ENCODE measurements at places on chromosomes 1 and 21.

GRCh38 chr1:151504252-151504651 lies 6.9 kb upstream of the CGN start:
- DNase-seq, result no peak

DNA sequence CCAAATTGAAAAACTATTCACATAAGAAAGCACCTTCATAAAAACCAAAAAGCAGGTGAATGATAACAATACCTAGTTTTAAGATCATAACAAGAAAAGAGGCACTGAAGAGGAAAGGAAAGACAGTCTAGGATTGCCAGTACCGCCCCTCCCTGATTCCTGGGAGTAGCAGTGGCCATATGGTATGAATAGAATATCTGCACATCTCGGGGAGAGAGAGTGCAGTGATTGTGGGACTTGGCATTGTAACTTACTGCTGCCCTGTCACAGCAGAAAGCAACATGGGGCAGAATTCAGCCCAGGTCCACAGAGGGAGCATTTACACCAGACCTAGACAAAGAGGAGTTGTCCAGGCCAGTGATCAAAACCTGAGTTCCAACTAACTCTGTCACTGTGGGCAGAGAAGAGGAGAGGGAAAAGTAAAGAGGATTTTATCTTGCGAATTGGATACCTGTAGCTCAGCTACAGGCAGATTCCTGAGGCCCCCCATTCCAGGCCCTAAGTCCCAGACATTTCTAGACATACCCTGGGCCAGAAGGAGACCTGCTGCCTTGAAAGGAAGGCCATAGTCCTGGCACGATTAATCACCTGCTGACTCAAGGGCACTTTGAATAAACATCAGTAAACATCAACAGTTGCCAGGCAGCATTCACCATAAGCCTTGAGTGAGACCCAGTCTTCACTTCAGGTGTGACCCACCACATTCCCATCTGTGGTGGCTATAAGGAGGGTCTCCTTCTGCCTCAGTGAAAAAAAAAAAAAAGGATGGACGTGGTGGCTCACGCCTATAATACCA lies 397.5 kb downstream of the TGFB2 start:
- no peak for DNase-seq

DNA sequence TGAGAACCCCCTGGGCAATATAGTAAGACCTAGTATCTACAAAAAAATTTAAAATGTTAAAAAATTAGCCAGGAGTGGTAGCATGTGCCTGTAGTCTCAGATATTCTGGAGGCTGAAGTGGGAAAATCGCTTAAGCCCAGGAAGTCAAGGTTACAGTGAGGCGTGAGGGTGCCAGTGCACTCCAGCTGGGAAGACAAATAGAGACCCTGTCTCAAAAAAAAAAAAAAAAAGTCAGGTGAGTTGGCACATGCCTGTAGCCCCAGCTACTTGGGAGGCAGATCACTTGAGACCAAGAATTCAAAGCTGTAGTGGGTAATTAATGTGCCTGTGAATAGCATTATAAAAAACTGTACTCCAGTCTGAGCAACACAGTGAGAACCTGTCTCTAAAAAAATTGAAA lies 4.6 kb downstream of the BECN2 start:
- DNase-seq, result no peak

- no peak for DNase-seq
Observed at GRCh38 chr1:31374511-31375196, 1.8 kb upstream of the FABP3 start.

DNA sequence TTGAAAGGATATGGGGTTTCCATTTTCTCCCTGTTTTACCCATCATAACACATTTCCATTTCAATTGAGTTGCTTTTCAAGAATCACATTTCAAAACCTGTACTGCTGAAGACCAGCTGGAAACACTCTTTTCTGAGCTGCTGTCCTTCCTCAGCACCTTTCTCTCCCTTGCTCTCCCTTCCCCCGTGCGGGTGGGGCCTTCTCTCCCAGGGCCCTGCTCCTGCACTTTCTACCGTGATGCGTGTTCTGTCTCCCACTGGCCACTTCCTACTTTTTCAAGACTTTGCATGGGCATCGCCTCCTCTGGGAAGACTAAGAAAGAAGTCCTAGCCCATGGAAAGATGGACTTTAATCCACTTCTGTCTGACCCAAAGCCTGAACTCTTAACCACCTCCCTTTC lies 390.4 kb downstream of the PTPRU start:
- no peak for DNase-seq

DNA sequence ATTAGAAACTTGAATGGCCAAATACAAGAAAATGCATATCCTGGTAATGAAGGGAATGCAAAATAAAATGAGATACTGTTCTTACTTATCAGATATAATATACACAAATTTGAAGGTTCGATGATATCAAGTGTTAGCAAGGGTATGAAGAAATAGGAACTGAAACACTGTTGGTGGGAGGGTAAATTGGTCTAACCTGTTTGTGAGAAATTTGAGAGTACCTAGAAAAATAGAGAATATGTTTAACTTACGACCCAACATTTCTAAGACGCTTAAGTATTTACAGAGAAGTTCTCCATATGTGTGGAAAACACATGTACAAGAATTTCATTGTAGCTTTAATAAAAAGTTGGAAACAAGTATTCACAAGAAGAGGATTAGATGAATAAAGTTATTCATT lies 25.9 kb downstream of the ATG4C start:
- DNase-seq, result no peak

DNA sequence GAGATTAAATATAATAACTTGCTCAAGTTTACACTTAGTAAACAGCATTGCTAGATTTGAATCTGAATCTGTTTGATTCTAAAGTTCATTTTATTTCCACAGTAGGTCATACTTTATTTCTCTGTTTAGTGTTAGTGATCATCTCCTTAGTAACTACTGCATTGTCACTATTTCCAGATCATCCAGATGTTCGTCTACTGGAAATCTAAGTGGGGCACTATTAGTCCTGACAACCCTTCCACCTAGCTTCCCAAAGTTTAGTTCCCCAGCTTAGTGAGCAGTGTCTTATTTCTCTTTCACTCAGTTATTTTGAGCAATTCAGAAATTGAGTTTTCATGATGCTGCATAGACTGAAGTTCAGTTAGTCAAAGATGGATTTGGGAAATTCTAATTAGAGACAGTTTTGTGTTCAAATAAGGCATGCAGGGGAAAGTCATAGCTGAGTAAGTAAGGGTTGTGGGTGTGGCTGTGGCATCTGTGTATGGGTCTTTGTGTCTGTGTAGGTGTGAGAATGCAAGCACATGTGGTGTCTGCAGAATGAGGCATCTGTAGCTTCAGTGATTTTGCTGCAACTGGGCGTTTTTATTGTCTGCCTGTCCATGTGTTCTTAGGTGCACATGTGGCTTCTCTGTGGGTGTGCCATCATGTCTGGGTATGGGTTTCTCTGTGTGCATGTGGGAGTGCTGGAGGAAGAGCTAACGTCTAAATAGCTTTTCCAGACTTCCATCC lies 107.3 kb downstream of the NTMT2 start:
- DNase-seq, result no peak

DNA sequence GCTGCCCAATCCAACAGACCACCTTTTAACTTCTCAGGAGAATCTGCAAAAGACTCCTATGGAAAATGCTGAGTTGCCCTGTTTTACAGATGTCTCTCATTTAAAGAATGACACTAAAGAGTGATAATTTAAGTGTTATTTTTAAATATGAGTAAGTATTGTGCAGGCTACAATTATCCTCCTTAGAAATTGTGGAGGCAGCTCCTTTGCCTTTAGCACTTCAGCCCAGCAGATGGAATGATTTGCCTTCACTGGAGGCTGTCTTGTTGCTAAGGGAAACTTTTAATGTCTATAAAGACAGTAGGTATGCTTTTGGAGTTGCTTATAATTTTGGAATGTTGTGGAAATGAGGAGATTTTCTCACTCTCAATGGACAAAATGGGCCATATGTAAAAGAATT lies 1345.5 kb downstream of the NCAM2 start:
- DNase-seq, result no peak

Data from HTR-8/SVneo (cell line).